ENCODE measurements at places on chromosomes 2 and 18.

GRCh38 chr18:7139409-7139808 is 21.8 kb upstream of the LAMA1 start:
- DNase-seq = no peak

- no peak for DNase-seq
These were observed 58.8 kb upstream of the LYPD6 start for GRCh38 chr2:149271575-149271974.

DNA sequence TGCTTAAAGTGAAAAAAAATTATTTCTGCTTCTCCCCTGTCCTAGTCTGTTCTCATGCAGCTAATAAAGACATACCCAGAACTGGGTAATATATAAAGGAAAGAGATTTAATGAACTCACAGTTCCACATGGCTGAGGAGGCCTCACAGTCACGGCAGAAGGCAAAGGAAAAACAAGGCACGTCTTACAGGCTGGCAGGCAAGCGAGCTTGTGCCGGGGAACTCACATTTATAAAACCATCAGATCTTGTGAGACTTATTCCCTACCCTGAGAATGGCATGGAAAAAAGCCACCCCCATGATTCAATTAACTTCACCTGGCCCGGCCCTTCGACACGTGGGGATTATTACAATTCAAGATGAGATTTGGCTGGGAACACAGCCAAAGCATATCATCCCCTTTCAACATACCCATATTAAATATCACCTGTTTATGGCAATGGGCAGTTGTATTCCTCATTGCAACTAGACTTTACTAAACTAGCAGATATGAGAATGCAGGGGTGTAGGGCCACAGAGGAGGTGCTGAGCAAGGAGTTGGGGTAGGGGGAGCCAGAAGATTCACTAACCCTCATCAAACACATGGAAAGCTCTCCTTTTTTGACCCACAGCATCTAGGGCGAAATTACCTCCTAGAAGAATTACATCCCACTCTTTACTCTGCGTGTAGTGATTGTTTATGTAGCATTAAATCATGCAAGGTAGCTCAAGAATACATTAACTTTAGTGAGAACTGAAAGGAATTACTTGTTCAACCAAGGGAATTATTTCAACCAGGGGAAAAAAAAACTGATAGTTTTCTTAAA is 183.3 kb upstream of the DOK6 start:
- no peak for DNase-seq

DNA sequence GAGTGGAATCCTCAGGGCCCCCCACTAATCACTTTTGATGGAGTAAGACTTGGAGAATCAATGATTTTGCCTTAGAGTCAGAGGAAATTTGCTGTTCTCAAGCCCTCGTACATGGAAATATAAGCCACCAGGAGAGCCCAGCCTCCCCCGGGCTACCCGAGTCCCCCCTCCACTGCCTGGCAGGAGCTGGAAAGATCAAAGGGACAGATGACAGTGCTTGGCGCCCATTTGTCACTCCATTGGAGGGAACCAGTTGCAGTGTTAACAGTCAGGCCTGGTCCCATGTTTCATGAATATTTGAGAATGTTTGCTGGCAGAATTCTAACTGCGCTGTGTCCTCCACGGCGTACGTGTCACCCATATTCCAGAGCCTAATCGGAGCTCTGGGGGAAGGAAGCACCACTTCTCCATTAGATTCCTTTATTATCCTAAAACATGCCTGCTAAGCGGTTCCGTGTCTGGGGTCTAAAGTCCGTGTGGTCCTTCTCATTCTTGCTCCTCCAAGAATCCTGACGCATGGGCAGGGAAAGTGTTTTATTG is 202.4 kb downstream of the KLHL29 start:
- no peak for DNase-seq

DNA sequence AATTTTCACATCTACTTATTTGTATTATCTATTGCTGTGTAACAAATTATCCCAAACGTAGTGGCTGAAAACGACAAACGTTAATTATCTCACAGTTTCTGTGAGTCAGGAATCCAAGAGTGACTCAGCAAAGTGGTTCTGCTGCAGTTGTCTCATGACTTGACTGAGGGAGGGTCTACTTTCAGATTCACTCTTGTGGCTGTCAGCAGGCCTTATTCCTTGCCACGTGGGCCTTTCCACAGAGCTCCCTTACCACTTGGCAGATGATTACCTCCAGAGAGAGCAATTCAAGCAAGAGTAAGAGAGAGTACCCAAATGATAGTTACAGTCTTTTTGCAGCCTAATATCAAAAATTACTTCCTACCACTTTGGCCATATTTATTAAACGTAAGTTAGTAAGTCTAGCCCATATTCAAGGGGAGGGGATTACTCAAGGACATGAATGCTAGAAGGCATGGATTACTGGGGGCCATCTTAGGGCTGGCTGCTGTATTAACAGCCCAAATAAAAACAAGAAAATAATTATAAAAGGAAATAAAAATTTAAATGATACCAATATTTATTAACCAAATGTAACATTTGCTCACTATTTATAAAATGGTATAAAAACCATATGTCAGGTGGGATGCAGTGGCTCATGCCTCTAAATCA is 48.7 kb upstream of the NBEAL1 start:
- DNase-seq = no peak

DNA sequence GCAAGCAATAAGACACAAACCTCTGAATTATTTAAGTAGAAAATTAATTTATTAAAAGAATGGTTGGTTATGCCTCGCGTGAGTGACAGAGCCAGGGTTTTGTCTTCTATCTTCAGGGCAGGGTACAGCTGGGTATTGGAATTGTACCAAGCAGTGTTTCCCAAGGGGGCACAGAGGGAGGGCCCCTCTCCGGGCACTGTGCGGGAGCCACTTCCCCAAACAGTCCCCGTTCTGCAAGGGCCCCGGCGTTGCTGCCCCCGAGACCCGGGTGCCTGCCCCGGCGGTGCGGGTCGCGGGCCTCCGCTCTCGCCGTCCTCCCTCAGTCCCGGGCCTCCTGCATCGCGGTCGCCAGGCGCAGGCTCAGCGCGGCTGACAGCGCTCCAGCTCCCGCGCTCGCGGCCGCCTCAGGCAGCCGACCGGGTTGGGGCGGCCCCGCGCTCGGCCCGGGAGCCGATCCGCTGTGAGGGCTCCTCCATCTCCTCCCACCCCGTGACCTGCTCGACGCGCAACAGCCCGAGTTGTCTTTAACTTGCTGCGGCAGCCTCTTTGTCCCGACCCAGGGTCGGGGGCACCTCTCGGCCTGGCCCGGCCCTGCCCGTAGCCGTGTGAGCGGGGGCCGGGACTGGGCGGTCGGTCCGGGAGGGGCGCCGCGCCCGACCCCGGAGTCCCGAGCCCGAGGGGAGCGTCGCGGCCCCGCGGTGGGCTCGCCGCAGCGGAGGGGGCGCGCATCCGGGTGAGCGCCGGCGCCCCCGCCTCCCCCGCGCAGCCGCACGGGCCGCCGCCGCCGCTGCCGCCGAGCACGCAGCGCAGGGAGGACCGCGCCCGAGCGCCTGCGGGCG is 620 bp upstream of the GALNT1 start:
- no peak for DNase-seq

GRCh38 chr2:75498907-75499306 is 61.8 kb downstream of the EVA1A start:
- no peak for DNase-seq

GRCh38 chr18:49170925-49171505 is 220.2 kb upstream of the SMAD7 start:
- DNase-seq = no peak

DNA sequence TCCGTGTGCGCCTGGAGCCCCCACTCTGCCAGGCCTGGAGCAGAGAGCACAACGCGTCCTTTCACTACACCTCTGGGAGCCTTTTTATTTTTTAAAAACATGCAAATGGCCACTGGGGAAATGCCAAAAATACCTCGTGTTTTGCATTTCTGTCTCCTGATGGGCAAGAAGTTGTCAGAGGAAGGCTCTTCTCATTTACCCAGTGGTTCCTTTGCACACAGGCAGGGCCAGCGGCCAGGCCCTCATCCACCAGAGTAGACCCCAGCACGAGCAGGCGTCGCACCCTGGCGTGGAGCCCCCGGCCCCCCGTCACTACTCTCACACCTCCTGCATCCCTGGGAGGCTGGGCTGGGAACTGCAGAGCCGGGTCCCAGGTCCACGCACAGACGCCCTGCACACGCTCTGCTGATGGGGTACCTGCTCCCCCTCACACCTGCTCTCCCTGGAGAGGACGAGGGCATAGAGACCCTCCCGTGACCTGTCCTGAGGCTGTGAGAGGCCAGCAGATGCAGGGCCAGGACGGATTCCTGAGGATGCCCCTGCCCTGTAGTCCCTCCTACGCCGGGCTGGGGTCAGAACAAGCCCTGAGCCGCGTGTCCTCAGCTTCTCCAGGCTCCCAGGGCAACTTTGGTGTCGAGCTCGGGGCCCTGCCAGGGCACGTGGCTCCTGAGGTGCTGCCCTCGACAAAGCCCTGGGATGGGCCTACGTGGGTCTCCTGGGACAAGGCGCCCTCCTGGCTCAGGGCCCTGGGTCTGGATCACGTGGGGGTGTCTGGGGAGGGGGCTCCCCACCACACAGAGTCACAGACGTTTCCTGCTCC is 65.0 kb downstream of the NFATC1 start:
- no peak for DNase-seq

DNA sequence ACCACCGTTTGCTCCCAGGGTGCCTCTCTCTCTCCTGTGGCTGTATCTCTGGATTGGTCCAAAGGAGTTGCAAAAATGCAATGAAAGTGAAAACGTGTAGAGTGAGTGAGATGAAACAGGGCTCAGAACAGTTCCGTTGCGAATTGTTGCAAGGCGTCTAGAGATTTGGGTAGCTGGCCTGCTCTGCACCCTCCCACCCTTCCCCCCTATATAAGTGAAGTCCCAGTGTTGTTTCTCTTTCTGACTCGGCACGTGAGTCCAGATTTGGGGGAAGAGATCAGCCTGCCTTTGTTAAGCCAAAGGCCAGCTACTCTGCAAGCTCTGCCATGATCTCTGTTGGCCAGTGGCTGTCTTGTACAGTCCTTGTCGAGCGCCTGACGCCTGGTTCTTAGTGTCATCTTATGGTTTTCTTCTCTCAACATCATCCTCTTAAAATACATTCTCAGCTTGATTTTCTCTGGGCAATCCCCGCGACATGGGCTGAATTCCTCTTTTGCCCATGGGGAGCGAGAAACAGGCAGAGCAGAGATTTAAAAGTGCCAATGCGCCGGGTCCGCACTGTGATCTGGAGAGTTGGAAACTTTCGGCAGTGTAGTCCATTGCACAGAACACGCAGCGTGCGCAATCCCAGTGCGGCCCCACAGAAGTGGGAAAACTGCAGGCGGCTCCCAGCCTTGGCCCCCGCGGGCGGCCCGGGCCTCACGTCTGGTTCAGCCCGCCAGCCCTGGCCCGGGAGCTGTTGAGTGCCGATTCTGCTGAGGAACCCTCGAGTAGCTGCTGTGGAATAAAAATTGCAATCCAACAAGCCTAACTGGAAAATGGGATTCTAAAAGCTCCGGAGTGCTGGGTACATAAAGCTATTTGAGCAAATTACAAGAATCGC is 9.3 kb downstream of the MEIS1 start:
- DNase-seq = no peak

- DNase-seq = no peak
These were observed 152.4 kb upstream of the KCTD1 start for GRCh38 chr18:26700728-26701127.

DNA sequence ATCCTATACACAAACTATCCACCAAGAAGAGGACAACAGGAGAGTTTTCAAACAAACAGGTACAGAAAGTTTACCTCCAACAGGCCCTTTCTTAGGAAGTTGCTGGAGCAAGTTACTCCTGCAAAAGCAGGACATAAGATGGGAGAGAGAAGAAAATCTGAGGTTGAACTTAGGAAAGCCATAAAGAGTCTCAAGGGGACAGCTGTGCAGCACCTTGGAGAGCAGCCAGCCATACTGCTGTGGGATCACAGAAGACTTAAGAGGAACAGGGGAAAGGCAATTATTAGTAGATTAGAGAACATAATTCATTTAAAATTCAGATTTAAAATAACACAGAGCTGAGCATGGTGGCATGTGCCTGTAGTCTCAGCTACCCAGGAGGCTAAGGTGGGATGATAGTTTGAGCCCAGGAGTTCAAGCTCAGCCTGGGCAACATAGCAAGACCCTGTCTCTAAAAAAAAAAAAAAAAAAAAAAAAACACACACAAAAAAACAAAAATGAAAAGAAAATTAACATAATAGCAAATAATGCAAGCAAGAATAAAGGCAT is 148.1 kb upstream of the SIX3 start:
- DNase-seq = no peak

DNA sequence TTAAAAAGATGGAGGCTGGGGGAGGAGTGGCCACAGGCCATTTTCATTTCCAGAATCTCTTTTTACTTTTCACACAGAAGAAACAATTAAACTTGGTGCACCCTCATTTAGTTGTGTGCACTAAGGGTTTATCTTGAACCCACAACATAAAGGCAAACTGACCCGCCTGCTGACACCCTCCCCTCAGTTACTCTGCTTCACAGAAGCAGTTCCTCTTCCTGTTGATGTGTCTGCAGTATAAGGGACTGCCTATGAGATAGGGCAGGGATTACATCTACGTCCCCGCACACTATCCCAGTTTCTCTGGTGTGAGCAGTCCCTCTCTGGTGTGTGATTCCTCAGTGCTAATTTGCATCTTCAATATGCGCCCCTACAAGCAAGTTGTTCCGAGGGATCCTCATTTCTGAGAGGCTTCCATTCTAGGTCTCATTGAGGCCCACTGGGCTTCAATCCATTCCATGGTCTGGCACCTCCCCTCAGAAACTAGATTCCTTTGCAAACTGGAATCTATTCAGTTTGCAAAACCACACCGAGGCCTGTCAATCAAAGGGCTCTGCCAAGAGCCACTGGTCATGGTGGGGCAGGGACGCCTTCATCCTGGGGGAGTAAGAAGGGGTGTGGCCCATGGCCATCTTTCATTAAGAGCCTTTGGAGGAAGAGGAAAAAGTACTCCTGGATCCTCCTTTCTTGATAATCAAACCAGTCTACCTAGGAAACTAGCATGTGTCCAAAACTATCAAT is 12.3 kb downstream of the CREG2 start:
- no peak for DNase-seq

GRCh38 chr2:126650994-126651393 is 5.0 kb upstream of the GYPC start:
- no peak for DNase-seq

DNA sequence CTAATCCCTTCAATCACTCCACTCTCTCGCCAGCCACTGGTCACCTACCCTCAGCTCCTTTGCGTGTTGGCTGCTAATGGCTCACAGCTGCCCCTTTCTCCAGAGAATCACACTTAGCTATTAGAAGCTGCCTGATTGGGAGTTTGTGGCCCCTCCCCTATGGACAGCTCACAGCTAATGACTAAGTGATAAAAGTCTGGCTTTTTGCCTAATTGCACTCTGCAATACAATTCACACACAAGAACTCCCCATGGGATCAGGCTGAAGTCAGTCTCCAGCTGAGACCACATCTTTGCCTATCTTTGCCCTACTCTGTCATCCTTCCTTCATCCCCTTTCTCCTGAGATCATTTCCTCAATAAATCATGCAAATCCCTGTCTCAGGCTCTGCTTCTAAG is 701.9 kb upstream of the RAB6C start:
- no peak for DNase-seq

GRCh38 chr18:47842836-47843235 is 87.6 kb downstream of the SMAD2 start:
- no peak for DNase-seq
